ENCODE measurements at places on chromosomes 1 and 21.

DNA sequence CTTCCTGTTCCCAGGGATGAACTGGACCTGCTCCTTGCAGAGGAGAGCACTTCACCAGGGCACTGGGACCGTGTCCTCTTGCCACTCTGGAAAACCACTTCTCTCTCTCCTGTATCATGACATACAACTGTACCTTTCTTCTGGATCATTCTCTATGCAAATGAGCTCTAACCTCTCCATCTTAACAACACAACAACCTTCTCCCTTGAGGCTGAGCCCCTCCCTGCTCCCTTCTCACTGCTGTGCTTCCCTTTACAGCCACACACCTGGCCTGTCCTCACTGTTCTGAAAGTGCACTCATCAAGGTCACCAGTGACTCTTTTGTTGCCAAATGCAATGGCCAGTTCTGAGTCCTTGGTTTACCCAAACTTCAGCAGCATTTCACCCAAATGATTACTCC is 54.5 kb upstream of the MRPS6 start:
- peak; percentile 50 for ATAC-seq

DNA sequence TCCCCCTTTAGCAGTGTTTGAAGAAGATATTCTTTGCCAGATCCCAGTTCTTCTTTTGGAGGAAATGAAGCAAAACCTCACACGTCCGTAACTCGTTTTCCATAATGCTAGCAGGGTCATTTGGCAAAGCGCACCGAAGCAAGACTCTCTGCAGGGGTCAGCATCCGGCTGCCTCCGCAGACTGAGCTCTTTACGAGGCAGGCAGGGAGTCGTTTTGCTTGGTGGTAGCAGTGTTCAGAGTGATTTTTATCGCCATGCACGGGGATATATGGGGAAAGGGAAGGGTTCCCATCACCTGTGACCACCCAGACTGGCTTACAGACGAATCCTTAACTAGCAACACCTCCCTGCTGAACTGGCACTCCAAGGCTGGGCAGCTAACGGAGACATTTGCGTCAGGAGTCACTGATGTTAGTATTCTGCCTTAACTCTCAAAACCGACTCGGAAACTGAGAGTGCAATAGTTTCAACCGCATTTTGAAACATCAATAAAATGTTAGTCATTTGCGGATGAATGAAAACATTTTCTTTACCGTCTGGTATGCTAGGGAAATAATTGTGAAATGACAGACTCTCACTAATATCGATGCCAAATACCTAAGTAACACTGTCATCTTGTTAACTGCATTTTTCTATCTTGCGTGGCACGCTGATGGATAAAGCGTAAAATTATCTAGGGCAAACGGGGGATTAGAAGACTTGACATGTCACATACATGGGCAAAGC is 2.2 kb upstream of the NEGR1 start:
- ATAC-seq = peak; percentile 48

- no peak for ATAC-seq
These were observed 133.2 kb downstream of the DISP1 start for GRCh38 chr1:222948079-222948478.

GRCh38 chr1:9731561-9731960 is 80.0 kb downstream of the PIK3CD start:
- no peak for ATAC-seq

GRCh38 chr1:214660900-214661299 is 57.9 kb downstream of the CENPF start:
- ATAC-seq = no peak

GRCh38 chr1:65065524-65066418 is 82.2 kb upstream of the AK4 start:
- ATAC-seq = no peak

DNA sequence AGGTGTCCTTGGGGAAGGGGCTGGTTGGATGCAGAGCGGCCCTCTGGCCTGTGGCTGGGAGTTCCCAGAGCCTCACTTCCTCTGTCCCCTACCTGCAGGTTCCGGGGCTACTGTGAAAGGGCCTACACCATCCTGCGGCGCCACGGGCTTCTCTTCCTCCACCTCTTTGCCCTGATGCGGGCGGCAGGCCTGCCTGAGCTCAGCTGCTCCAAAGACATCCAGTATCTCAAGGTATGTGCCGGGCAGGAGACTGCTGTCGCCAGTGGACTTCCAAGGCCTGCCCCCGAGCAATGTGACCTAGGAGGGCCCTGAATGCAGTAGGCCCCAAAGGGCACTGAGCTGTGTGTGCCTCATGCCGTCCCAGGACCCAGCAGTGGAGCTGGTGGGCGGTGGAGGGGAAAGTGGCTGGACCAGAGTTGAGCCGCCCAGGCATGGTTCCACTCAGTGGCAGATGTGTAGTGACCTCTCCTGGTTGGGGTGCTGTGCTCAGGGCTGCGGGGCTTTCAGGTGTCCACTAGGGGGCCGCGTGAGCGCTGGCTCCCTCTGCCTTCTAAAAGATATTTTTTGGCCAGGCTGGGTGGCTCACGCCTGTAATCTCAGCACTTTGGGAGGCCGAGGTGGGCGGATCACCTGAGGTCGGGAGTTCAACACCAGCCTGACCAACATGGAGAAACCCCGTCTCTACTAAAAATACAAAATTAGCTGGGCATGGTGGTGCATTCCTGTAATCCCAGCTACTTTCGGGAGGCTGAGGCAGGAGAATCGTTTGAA is 73.4 kb downstream of the PIK3CD start:
- peak; percentile 80 for ATAC-seq

DNA sequence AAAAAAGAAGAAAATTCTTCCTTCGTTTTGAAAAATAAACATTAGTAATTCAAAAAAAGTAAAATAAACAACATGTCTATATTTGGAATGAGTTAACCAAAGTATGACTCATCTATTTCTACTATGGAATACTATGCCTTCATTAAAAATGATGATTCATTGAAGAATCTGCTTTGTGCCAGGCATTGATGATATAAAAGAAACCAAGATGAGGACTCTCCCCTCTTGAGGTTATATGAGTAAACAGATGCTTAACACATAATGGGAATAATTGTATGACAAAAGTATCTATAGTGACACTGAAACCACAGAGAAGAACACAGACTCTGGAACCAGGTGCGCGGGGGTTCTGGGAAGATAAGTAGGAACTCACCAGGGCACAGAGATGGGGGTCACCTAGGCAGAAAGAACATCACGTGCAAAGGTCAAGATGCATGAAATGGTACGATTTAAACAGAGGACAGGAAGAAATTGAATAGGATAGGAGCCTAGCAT is 18.8 kb downstream of the ELF3 start:
- no peak for ATAC-seq

GRCh38 chr21:37565530-37566223 is 199.1 kb downstream of the DYRK1A start:
- no peak for ATAC-seq

- ATAC-seq = no peak
These were observed 30.0 kb upstream of the ATP1A1 start for GRCh38 chr1:116343019-116343418.

DNA sequence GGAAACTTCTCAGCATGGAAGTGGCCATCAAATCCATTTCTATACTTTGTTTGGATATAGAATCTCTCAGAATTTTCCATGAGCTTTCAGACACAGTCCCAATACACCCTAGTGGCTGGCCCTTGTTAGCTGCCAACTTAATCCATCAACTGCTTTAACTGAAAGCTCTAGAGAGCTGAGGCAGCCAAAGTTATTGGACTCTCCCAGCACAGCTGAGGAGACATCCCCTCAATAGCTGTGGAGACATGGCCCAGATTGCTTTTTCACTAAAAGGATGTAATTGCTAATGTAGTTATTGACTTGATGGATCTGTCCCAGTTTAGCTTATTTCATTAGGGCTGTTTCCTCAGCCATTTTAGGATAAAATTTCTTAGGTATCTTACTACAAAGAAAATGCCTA is 94.8 kb upstream of the PRMT6 start:
- ATAC-seq = peak; percentile 27

- peak; percentile 54 for ATAC-seq
These were observed 34.8 kb upstream of the TENT5C start for GRCh38 chr1:117570988-117571409.

DNA sequence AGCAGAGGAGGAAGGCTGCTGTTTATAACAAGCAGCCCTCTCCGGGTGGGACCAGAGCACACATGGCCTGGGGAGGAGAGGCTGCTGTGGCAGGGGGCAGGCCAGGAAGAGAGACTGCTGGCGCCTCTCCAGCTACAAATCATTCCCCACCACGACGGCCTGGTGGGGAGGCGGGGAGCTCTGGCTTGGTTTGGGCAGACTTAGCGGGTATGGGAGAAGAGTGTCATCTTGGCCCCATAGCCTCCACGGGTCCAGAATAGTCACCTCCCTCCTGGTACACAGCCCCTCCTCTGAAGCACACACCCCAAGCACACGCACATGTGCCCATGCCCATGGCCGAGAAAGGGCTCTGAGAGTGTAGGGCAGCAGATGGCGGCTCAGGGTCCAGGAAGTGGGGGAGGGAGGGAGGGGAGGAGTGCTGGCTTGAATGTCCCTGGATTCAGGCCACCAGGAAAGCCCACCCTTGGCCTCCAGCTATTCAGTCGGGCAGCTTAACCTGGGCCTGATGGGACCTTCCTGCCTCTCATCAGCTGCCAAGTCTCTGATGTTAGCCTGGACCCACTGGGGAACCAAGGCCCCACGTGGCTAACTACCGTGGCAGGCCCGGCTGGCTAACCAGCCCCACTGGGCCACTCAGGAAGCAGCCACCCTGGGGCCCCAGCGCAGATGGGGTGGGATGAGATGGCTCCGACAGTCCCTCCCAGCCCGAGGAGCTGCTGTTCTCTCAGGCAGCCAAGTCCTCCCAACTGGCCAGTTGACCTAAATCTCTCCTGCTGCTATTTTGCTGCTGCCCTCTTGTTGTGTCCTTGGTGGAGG is 10.9 kb downstream of the LRP8 start:
- no peak for ATAC-seq

DNA sequence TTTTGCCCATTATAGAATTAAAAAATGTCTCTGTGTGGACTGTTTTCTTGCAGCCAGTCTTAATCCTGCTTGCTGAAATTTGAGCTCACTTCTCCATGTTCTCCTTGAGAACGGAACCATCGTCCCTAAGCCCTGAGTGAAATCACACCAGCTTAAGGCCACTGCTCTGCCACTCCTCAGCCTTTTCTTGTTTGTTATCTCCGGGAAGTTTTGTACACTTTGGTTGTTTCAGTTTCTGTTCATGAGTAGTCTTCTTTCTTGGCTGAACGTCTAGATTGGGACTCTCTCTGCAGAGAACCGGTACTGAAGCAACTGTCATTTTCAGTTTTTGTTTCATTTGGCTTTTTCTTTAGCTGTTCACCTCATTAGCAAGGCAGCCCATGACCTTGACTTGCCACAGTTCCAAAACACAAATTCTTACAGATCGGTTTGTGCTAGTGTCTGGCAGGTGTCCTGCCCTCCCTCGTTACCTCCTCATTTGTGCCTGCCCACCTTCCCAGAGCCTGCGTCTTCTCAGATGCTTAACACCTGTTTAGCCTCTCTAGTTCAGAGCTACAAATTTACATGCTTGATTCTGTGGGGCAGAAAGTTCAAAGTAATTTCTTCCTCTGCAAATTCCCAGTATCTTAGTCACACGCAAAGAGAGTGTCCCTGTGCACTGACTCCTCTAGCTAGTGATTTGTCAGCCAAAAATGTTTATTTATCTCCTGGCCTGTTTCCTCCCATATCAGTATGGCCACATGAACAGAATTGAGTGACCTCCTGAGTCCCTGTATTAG is 12.4 kb downstream of the PSEN2 start:
- peak; percentile 91 for ATAC-seq

DNA sequence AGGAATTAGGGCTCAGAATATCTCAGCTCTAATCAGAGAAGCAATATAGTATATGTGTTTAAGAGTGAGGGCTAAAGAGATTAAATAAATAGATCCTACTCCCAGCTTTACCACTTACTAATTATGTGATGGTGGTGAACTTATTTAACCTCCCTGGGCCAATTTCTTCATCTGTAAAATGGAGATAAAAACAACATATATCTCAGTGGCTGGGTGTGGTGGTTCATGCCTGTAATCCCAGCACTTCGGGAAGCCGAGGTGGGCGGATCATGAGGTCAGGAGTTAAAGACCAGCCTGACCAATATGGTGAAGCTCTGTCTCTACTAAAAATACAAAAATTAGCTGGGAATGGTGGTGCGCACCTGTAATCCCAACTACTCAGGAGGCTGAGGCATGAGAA is 135.2 kb downstream of the SLC44A5 start:
- no peak for ATAC-seq

DNA sequence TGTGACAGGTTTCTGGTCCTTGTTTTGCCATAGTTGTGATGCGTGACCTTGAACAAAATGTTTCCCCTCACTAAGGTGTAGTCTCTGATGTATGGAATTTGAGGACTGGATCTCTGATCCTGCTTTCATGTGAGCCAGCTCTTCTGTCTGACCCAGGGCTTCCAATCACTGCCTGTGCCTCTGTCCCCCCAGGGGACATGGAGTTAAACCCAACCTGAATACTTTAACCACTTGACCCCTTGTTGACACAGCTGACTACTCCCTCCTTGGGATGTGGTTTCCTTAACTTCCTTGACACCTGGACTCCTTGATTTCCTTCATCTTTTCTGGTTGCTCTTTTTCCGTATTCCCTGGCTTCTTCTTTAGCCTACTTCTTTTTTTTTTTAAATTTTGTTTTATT is 36.0 kb upstream of the SSBP3 start:
- ATAC-seq = no peak

- no peak for ATAC-seq
These were observed 114.1 kb downstream of the WDR3 start for GRCh38 chr1:118043624-118044023.

DNA sequence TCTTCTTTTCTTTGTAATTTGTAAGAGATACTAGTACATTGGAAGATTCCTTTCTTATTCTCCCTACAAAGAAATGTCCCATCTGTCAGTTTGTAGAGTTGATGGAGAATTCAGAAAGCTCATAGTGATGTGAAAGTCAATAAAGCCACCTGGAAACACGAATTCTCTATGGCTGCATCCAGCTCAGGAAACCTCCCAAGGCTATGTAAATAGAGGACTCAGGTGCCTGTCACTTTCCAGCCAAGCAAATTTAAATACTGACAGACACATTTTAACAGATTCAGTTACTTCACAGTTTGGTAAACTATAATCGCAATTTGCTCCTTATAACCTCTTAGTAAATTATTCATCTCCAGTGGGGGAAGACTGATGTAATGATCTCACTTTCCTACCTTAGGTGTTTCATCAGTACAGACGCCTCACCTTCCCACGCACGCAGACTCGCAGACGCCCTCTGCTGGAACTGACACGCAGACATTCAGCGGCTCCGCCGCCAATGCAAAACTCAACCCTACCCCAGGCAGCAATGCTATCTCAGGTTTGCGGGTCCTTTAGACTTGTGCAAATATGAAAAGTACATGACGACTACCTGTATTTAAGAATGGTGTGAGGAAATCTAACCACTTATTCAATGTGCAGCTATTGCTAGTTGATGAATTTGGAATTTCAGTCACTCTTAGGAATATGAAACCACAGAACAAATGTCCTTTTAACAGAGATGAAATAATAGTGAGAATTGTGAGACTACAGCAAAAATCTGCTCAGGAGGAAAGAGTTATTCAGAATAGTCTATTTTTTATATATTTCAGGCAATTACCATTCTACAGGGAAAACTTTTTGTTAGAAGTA is 60.6 kb downstream of the PTPRC start:
- no peak for ATAC-seq

Data from stimulated activated memory B cell treated with anti-CD40 and anti-IgM and Interleukin-4, amounts not matched to agents 10 μg/mL and 1 μg/mL and 100 μg/mL, for 72 hours (primary cell).